CD4-positive, alpha-beta T cell treated with Interleukin-17A for 4 hours (primary cell): ENCODE measurements at places on chromosomes 6 and 20.

DNA sequence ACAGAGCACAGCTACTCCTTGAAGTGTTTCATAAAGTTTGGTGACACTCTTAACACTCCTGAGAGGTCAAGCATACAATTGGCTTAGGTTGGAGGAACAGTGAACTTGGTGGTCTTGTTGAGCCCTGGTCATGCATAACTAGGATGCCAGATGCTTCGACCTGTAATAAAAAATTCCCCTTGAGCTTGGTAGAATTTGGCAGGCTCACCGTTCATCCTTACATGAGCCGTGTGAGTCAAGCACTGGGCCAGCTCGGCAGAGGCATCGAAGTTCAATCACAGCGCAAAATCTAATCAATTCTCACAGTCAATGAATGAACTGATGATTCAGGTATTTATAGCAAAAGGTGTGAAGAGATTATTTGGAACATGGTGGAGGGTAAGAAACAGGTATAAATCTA lies 33.7 kb downstream of the CYP24A1 start:
- no peak for DNase-seq

- no peak for DNase-seq
Measured at GRCh38 chr6:3579652-3580175, 122.9 kb upstream of the SLC22A23 start.

DNA sequence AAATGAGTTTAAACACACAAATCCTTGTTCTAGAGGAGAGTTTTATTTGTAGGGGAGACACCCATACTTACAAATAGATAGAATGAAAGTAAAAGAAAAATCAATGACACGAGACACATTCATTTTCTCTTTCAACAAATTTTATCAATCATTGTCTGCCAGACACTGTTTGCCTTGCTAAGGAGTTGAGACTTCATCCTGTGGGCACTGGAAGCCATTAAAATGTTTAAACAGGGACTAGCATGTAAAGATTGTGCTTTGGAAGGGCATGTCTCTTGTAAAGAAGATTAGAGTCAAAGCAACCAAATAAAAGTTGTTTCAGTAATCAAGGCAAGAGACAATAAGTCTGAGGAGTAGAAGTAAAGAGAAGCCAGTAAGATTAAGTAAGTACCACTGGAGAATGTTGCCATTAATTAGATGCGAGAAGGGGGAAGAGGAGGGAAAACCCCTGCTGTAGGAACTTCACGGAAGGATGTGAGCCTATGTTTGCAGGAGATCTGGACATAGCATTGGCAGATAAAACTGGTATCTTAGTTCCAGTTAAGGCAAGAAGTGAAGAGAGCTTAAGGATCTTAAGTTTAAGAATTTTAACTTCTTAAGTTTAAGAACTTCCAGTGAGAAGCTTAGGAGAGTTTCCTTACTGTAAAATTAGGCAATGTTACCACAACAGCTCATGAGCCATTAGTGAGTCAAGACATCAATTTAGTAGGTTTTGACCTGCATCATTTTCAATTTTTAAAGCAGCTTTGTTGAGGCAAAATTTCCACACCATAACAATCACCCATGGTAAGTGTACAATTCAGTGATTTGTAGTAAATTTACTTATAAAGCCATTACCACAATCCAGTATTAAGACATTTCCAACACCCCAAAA lies 117.0 kb upstream of the UST start:
- DNase-seq = no peak

- no peak for DNase-seq
Measured at GRCh38 chr6:41914869-41915530, 5.9 kb downstream of the MED20 start.

DNA sequence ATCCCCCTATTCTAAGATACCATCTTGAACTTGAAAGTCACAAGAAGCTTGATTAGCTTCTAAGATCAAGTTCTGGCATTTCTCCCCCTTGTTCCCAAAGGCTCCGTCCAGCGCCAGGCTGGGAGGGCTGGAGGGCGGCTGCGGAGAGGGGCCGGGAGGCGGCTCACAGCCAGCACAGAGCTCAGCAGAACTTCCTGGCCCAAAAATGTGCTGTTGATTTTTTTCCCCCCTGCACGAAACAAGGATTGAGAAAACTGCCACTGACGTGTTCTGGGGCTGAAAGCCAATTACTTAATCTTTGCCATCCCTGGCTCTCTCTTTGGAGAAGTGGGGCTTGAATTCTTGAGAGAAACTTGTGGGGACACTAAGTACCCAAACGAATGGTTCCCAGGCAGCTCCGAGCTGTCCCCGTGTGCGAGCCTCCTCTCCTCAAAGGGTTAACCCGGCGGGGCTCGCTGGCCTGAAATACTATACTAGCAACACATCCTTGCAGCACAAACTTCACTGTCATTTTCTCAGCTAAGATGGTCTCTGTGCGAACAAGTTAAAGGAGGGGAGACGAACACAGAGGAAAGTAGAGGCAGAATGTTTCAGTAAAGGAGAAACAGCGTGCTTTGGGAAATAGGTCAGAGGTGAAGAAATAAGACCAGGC lies 452 bp downstream of the TRAF3IP2 start:
- peak; percentile 42 for DNase-seq

GRCh38 chr20:19784511-19785172 lies 26.6 kb downstream of the RIN2 start:
- no peak for DNase-seq

DNA sequence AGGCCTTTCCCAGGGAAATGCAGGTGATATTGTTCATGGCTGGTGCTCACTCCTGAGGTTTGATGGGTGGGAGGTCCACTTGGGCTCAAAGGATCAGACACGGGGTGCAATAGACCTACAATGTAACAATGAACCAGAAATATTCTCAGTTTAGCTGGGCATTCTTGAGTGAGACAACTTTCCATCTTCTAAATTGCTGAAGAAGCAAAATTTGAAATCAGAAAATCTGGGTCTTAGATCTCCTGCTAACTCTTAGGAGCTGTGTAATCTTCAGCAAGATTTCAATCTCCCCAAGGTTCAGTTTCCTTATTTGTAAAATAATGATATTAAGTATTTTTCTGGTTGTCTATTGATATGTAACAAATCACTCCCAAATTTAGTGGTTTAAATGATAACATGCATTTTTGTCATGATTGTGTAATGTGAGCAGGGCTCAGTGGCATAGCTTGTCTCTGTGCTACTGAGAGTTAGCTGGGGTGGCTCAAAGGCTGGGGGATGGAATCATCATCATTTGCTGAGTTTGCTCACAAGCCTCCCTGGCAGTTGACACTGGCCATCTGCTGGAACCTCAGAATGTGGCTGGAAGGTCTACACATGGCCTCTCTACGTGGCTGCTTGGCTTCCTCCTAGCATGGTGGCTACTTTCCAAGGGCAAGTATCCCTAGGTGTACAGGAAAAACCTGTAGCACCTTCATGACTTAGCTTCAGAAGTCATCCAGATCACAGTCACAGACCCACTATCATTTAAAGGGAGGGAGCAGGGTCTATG lies 98.8 kb downstream of the GRM1 start:
- DNase-seq = no peak

- DNase-seq = no peak
Measured at GRCh38 chr6:44477293-44477894, 89.9 kb downstream of the CDC5L start.

GRCh38 chr20:15475483-15475882 lies 1097.8 kb downstream of the KIF16B start:
- DNase-seq = no peak

GRCh38 chr6:111673532-111673931 lies 67.9 kb upstream of the TRAF3IP2 start:
- DNase-seq = no peak

GRCh38 chr20:43827940-43828562 lies 86.6 kb upstream of the TOX2 start:
- no peak for DNase-seq

- no peak for DNase-seq
Measured at GRCh38 chr6:166615059-166615770, 11.8 kb downstream of the RPS6KA2 start.

DNA sequence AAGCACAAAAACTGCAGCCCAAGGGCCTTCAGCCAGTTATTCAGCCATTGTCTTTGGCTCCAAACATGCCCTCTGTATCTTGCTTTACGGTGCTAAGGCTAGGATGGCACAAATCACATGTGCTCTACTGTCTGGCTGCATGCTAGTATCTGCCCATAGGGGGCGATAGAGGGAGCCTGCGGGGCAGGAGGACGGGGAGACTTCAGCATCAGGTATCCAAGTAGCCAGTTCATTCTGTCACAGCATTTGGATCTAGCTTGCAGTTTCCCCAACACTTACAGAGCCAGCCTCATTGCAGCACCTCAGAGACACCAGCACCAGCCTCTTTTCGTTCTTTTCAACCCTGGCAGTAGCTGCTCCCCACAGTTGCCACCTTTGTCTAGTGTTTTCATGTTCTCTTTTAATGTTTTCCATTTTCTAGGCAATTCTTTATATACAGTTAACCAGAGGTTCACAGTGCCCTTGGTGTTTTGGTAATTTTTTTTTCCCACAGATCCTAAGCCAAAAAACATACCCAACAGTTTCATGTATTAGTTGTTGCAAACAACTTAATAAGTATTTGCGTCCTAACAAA lies 705.9 kb downstream of the PTPRT start:
- no peak for DNase-seq

GRCh38 chr20:46631212-46631869 lies 19.9 kb downstream of the SLC13A3 start:
- no peak for DNase-seq

DNA sequence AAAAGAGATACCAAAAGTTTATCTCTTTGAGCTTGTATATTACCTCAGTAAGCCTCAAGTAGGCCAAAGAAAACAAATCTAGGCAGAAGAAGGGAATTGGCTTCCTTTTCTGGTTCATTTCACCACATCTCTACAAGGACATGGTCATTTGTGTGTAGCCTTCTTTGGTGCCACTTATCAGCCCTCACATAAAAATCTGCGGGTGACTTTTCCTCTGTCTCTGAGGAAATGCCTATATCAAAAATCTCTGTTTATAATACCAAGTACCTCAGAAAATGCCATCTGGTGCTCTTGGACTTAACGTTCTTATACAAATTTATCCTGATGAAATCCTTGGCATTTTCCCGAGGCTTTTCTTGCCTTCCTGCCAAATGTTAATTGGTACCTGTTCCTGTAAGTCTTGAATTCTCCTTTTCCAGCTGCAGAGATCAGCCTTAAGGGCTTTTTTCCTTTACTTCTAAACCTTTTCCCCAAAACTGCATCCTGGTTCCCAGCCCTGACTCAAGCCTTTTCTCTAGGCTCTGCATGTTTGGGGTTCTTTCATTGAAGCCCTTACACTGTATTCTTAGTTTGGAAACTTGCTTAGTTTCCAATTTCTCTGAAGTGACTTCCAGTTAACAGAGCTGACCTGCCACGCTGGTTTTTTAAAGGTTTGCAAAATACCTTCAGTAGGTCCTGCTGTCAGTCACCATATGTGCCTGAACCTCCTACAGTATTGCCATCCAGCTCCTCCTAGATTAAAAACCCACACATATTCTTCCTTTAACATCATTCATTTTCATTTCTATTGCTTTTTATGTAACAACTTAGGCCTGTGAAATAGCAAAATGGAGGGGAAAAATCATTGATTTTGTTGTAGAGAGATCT lies 191.2 kb upstream of the PREP start:
- DNase-seq = no peak

DNA sequence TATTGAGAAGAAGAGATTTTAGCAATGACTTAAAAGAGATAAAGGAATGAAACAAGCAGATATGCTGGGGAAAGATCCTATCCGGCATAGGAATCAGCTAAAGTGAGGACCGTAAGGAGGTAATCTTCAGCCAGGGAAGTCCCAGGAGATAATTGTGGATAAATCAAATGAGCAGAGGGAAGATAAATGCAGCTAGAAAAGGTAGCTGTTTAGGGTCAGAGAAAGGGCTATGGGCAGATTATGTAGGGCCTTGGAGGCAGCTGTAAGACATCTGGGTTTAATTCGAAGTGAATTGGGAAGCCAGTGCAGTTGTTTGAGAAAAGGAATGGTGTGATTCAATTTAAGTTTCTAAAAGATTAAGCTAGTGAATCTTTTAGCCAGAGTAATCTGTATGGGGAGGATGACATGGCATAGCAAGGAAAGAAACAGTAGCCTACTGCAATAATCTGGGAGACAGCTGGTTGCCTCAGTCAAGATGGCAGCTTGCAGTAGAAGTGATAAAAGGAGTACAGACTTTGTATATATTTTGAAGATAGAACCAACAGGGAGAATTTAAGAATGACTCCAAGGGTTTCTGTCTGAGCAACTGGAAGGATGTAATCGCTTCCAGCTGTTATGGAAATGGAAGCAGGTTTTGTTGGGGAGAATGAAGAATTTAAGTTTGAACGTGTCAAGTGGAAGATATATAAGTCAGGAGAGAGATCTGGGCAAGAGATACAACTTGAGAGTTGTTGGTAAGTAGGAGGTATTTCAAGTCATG lies 552.3 kb upstream of the FLRT3 start:
- no peak for DNase-seq

GRCh38 chr20:55514531-55514930 lies 490.8 kb downstream of the CBLN4 start:
- DNase-seq = no peak

DNA sequence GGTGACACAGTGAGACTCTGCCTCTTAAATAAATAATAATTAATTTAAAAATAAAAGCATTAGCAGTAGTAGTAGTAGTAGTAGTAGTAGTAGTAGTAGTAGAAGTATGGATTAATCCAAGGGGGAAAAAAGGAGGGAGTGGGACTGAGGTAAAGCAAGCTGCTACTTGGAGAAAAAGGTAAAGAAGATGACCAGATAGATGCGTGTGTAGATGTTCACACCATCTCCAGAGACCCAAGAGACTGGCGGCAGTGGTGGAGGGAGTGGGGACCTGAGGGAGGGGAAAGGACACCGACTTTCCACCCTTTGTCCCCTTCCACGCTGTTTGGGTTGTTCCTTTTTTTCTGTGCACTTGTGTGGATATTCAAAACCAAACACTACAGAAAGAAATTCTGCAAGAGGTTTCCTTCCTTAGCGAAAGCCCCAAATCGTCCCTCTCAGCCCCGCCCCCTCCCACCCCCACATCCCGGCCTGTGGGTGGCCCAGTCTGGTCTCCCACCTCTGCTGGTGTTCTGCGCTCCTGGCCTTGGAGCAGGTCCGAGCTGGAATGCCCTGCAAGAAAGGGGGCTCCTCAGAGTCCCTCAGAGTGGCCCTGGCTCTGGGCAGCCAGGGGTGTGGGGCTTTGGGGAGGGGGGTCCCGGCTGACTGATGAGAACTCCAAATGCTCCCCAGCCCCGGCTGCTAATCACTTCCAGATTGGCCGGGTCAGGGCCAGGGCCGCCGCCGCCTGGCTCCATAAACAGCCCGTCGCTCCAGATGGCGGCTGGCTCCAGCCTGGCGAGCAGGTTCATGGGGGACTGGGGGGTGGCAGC lies 60.2 kb downstream of the UBE2V1 start:
- no peak for DNase-seq

DNA sequence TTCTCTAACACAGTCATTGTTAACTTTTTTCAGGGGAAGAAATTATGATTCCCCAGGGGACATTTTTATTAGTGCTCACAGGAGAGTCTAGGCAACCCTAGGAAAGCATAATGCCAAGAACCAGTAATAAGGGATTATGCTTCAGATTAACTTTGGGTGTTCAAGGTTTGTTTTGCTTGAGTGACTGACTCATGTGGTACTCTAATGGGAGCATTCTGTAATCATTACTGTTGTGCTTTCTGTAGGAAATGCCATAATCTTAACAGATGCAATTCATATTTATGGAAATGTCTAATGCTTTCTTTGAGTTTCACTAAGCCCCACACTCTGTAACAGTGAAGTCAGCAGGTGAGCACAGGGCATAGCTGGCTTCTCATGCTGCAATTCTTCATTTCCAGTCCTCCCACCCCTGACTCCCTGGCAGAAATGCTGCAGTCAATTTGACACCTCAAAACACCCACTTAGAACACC lies 263.4 kb upstream of the MAN1A1 start:
- no peak for DNase-seq

GRCh38 chr6:118509009-118509617 lies 39.0 kb upstream of the PLN start:
- DNase-seq = peak; percentile 29
